ENCODE measurements at places on chromosomes 16 and 17.

GRCh38 chr16:89721546-89722391, 432 bp downstream of the ZNF276 start:
- peak; percentile 91 for DNase-seq

DNA sequence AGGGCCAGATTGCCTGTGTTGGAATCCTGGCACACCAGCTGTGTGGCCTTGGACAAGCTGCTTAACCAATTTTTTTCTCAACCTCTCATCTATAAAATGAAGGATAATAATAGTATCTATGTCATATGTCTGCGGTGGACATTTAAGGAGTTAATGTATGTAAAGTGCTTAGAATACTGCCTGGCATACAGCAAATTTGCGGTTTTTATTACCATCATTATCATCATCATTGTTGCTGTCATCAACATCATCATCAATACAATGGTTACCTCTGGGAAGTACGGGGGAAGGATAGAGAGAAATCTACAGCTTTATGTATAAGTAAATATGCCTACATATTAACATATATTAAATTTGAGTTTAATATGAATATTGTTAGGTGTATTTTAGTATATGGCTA, 37.1 kb upstream of the COX10 start:
- no peak for DNase-seq

DNA sequence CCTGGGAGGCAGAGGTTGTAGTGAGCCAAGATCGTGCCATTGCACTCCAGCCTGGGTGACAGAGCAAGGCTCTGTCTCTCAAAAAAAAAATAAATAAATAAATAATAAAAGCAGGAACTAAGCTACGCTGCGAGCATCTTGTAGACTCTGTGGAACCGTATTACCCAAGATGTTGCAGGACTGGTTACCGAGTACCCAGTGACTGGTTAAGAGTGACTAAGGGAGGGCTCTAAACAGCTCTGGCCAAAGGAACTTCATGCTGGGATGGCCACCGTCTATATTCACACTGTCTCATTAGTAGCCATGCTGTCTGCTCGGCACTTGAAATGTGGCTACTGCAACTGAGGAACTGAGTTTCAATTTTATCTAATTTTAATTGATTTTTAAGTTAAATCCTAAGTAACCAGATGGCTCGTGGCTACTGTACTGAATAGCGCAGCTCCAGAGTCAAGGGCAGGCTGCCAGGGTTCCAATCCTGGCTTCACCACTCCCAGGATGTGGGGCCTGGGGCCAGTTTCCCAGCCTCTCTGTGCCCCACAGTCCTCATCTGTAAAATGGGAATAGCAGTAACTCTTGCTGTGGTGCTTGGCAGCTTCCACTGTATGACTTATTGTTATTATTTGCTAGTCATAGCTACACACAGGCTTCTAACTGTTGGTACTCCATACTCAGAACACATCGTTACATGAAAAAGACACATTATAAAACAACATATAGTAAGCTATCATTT, 3.0 kb downstream of the NTAN1 start:
- no peak for DNase-seq

GRCh38 chr17:33674685-33675084, 381.6 kb upstream of the ASIC2 start:
- no peak for DNase-seq

DNA sequence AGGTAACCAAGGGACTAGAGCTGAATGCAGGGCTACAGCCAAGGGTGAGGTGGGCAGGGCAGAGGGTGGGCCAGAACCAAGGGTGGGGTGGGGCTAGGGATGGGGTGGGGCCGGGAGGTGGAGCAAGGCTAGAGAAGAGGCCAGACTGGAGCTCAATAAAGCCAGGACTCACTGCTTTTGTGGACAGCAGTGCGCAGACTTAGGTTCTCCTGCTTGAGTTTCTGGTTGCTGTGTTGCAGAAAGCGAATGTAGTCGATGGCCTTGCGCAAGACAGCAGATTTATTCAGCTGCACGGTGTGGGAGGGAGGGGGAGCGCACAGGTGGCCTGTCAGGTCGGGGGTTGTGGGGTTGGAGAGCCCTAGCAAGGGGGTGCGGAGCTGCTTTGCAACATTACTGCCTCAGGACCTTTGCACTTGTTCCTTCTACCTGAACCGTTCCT, 18.7 kb downstream of the SREBF1 start:
- no peak for DNase-seq

DNA sequence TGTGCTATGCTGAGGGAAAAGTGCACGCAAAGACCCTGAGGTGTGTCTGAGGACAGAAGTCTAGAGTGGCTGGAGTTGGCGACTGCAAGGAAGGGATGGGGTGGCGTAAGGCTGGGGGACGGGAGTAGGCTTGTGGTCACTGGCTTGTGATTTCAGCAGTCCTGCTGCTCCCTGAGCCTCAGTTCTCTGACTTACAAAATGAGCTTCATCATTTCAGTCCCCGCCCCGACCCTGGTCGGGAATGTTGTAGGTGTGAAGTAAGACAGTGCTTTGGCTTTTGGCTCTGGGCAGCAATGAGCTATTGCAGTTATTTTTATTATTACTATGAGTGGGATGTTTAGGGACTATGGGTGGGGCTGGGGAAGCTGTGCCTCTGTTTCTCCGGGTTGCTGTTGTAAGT, 8.6 kb downstream of the ADGRG1 start:
- DNase-seq: no peak

- no peak for DNase-seq
Measured at GRCh38 chr17:4487820-4488716, 10.6 kb upstream of the SPNS2 start.

DNA sequence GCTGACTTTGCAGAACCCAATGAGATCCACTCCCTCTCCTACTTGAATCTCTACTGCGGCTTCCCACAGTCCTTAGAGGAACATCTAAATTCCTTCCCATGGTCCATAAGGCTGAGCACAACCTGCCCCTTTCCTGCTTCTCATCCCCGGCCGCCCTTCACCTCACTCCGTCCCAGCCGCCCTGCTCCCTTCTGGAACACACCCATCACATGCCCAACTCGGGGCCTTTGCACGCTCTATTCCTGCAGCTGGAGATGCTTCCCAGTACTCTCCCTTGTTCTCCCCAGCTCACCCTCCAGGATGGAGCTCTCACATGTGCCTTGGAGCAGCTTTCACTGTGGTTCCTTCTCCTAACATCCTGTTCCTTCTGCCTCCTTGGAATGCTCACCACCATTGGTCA, 23.6 kb downstream of the NKD1 start:
- DNase-seq: no peak

GRCh38 chr16:19963301-19963700, 78.7 kb upstream of the GPRC5B start:
- DNase-seq: no peak

GRCh38 chr16:34801875-34802274, 1342.5 kb downstream of the TP53TG3F start:
- no peak for DNase-seq

DNA sequence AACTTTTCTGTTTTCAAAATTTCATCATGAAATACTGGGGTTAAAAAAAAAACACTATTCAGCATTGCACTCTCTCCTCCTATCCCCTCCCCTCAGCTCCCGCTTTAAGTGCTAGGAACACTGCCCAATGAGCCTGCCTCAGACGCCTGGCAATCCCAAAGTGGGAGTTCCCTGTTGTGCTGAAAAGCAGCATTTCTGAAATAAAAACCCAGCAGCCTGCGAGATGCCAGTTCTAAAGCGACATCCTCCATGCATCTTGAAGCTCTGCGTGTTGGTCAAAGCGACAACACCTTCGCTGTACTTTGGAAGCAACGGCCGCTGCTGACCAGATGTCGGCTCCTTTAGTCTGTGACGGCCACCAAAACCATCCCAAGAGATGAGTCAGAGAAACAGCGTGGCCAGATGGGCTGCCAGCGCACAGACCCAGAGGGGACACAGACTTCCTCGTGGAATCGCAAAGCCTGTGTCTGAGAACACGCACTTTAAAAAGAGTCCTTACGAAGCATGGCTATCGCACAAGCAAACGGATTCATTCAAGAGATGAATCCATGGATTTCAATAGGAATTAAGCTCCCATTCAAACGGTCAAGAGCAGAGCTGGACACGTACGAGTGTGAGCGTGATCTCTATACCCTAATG, 32.8 kb downstream of the FBXO31 start:
- DNase-seq: no peak

DNA sequence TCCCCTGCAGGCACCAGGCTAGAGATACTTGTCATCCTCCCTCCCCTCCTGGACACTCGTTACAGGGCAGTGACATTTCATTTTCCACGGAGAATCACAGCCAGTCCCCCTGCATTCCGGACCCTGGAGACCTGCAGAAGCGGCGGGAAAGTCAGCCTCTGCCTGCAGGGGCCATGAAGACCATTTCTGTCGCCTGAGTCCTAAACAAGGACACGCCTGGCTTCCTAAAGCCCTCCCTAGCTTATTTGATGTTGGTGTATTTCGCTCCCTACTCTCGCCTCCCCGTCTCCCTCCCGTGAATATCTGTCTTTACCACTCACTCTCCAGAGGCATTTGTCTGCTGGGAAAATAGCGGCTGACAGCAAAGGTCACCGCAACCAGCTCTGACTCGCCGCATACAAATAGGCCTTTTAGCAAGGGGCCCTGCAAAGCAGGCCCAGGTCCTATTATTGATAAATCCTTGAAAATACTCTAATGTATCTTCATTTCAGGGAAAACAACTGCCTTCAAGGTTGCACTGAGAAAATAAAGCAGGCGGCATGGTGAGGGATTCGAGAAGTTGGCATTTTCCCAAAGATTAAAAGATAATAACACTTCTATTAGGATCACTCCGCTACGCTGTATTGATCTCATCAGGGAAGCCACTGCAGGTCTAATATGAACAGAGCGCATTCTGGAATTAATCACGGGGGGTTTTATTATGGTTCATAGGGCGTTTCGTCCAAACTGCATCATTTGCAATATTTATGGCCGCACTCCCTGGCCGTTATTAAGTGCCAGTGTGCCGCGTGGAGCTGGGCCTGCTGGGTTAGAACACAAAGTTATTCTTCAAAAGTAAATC, 447.1 kb upstream of the CDH5 start:
- DNase-seq: no peak

DNA sequence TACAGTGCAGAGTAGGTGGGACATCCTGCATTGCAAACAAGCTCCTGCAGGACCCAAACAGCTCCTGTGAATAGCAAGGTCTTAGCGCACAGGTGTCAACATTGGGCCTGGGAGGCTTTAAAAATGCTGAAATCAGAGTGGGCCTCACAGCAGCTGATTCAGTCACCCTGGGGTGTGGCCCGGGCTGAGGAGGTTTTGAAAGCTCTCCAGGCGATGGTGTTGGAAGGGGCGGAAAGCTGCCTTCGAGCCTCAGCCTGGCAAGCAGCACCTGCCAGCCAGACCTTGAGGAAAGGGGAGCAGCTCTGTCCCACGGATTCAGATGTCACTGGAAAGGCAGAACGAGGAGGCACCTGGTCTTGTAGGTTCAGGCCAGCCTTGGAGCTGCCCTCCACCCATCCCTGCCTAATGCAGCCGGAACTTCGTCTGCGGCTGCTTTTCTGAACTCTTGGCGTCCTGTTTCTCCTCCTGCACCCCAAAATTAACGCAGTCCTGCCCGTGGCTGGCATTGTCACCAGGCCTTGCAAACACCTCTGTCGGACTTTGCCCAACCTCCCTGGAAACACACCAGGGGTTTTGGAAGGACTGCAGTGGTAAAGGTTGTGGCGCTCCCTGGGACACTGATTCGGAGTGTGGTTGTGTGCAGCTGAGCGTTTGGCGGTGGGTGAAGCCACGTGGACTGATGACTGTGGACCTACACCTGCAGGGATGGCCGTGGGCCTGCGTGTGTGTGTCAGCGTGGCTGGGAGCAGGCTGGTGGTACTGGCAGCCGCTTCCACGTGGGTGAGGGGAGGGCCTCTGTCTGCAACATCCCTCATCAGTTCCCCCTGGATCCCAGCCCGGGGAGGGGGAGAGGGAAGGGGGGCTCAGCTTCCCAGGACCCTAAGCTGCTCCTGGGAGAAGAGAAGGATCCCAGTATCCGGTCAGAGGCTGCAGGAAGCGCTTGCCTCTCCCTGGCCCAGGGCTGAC, 3.4 kb downstream of the NECAB2 start:
- DNase-seq: no peak

- DNase-seq: no peak
Measured at GRCh38 chr16:21001262-21001661, 100.7 kb downstream of the LYRM1 start.

DNA sequence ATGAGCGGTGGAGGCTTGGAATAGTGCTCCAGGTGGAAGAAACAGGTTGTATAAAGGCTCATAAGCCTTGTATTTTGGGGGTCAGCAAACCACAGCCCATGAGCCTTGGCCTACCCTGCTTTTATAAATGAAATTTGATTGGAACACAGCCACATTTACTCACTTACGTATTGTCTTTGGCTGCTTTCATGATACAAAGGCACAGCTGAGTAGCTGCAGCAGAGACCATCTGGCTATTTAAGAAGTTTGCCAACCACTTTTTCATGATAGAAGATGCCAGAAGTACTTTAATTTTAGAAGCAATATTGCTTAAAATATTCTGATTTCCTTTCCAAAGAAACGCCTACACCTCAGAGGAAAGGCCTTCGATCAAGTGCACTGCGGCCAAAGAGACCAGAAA, 73.8 kb downstream of the C17orf58 start:
- no peak for DNase-seq

DNA sequence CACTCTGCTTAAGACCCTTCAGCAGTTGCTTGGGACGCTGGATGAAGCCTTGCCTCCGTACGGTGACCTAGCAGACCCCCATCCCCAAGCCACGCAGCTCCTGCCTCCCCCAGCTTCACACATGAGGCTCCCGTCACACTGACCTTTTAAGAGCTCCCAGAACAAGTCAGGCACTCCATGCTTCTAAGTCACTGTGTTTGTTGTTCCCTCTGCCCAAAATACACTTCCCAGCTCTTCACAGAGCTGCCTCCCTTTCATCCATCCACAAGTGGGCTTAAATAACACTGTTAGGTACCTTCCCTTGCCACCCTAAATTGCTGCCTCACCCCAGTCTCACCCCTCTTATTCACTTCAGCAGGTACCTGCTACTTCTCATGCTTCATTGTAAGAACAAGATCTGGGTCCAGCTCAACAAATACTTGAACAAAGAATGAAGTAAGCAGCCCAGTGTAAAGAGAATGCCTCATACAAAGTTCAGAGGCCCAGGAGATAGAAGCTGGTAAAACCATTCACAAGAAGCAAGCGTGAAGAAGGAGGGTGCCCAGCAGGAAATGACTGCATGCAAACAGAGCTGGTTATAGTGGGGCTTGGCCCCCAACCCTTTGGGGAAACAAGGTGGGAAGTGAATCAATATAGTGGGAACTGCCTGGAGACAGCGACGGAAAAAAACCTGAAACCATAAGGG, 5.8 kb downstream of the ZC3H7A start:
- no peak for DNase-seq
